ENCODE measurements at places on chromosomes 7 and 10. TPM values are rescaled to one million over a fixed set of nuclear protein-coding genes. Genes with fewer than 3 reads are reported as not detected.
A peak's percentile ranks its signal among the peaks of the same experiment; 100 is the strongest.

DNA sequence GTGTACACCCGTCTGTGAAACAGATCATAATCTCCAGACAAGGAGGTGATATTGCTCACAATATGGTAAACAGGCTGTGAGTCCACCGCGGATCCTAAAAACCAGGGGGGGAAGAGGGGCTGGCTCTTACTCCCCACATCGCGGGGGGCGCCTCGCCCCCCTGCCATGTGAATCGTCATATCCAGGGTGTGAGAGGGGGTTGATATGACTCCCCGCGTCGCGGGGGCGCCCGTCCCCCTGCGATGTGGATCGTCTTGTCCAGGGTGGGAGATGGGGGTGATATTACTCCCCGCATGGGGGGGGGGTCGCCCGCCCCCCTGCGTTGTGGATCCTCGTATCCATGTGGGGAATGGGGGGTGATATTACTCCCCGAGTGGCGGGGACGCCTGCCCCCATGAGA is 30.9 kb downstream of the OCM2 start:
- DNase-seq, result no peak

- DNase-seq, result no peak
These were observed 330.1 kb upstream of the MGMT start for GRCh38 chr10:129136951-129137350.

- DNase-seq, result no peak
These were observed 156.8 kb upstream of the LYZL1 start for GRCh38 chr10:29131952-29132547.

GRCh38 chr10:80000541-80000940 is 51.6 kb upstream of the SFTPD start:
- DNase-seq, result no peak

DNA sequence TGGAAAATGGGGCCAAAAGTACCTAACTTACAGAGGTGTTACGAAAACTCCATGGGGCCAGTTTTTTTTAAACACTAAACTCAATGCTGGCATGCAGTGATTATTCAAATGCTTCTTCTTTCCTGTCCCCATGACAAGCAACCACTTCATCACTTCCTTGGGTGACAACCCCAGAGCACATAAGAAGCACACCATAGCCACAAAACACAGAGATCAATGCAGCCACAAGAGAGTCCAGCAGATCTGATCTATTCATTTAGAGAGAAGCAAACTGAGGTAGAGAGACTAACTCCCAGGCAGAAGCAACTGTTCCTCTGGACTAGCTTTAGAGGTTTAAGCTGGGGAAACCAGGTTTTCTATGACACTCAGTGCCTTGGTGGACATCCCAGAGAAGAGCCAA is 180.0 kb downstream of the GRID1 start:
- no peak for DNase-seq

DNA sequence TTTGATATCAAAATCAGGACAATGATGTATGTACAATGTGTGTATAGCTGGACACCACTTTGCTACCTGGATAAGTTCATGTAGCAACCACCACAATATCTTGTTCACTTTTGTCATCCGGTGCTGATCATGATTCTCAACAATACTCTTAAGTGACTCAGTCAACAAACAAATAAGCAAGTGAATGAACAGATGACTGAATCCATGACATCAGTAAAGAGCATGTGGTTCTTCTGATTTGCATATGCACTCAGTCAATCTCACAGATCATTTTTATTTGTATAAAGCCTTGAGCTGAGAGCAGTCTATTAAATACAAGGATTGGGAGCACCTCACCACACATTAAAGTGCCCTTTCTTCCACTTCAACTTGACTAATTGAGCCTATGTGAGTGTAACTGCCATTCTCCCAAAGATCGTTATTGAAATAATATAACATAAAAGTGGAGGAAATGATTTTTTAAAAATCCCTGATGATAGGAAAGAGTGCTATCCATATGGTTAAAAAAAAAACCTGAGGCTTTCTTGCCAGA is 69.5 kb downstream of the NPSR1 start:
- no peak for DNase-seq

GRCh38 chr7:87105401-87105800 is 45.9 kb upstream of the ELAPOR2 start:
- no peak for DNase-seq

The ASCC1 gene
- 28.6 TPM for total RNA-seq

DNA sequence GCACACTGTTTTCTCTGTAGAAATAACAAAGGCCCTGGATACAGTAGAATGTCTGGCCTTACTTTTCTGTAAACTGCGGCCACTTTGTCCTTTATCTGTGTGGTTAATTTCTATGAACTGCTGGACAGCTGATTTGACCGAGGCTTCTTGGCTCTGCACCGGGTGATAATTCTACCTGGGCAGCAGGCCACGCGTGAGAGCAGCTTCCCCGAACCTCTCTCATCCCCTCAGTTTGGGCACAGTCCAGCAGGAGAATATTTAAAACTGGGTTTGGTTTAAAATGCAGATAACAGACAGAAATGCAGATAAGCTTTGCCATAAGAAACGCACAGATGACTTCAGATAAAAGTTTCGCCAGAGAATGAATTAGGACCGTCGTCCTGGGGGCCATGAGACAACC is 81.0 kb downstream of the CELF2 start:
- no peak for DNase-seq

DNA sequence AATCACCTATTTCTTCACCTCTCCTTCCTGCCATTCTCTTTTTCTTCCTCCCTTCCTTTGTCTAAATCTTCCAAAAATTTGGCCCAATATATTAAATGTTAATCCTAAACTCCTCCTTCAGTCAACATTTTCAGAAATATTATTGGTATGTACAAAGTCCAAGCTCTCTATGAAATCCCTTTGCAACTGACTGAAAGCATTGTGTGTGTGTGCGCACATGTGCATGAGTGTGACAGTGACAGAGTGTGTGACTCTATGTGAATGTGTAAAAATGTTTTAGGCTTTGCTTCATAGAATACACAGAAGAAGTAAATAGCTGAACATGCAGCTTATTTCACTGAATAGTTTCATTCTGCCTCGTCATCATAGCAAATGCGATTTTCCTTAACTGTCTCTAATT is 7.0 kb downstream of the GPAM start:
- no peak for DNase-seq

GRCh38 chr10:48300556-48300955 is 5.9 kb upstream of the MAPK8 start:
- DNase-seq, result no peak

DNA sequence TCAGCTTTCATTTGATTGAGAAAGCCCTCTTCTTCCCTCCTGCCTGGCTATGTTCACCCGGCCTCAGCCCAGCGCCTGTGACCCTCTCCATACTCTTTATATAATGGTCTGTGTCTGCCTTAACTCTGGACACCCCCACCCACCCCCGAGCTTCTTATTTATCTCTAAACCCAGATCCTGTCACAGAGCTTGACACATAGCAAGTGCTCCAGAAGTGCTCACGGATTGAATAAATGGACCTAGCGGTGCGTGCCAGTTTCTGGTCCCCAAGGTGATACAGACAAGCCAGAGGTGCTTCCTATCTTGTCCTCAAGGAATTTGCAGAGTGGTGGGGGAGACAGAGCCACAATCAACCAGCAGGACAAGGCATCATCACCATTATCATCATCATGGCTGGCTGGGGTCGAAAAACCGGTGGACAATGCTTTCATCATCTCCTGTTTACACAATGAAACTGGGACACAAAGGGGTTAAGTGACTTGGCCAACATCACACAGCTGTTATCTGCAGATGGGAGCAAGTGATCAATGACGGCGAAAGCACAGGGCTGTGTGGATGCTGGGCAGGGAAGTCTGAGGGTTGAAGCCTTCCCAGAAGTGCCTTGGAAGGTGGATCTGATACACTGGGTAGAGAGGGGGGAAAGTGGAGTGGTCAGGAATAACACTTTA is 2.2 kb upstream of the LOXL4 start:
- DNase-seq, result no peak

DNA sequence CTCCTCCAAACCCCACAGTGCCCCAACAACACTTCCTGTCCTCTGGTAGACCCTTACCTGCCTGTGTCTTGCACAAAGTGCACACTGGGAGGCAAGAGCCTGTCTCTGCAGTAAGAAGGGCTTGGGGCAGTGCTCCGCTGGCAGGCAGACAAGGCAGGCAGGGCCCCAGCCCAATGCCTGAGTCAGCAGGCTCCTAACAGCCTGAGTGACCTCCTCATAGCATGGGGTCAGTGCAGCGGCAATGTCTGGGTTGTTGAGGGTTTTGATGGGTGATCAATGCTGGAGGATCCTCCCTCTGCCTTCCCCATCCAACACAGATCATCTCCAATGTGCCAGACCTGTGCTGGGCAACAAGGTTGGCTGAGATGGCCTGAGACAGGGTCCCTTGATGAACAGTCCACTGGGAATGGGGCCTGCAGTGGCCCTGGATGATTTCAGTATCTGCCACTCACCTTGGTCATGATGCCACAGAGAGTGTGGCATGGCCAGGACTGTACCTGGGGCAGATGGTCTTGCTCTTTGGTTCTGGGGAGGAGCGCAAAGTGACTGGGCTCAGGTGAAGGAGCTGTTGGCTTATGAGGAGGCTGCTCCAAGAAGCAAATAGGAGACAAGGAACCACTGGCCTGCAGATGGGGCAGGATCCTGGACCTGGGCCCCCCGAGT is 55.6 kb upstream of the CAMK2B start:
- DNase-seq, result no peak

The TDRD1 gene
- not detected for total RNA-seq

GRCh38 chr10:83012866-83013265 is 1126.4 kb upstream of the GHITM start:
- DNase-seq, result peak; percentile 18

The GPNMB gene
- 19.1 TPM for total RNA-seq

DNA sequence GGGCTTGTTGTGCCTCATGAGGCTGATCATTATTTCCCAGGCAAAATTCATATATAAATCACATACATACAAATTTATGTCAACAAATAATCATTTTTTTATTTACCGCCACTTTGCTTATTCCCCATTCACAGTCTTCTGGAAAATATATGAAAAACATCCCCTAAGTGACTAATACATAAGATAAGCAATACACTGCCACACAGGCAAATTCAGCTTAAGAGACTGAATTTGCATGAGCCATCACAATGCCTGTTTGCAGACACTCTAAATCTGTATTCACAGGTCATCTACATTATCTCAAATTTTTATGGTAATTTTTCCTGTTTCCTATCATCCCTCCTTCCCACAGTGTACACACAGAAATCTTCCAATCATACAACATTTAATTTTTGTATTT is 13.2 kb downstream of the OSBPL3 start:
- no peak for DNase-seq

GRCh38 chr7:2575046-2575732 is 16.4 kb downstream of the IQCE start:
- DNase-seq, result no peak

GRCh38 chr10:60747817-60748469 is 30.3 kb upstream of the CDK1 start:
- no peak for DNase-seq

DNA sequence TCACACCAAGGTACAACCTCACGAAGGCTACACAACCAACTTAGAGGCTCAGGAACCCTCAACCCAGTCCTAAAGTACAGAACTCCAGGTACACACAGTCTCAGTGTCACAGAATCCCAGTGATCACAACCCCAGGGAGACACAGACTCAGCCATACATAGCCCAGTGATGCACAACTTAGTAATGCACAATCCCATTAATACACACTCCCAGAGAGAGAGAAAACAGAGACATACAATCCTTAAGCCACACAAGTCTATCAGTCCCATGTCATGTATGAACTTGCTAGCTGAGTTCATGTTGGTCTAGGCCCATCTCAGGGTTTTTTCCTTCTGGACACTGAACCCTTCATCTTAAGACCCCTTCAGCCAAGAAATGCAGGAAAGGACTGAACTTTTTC is 4.6 kb downstream of the KCNIP2 start:
- no peak for DNase-seq

The TAS2R16 gene
- total RNA-seq, result not detected

DNA sequence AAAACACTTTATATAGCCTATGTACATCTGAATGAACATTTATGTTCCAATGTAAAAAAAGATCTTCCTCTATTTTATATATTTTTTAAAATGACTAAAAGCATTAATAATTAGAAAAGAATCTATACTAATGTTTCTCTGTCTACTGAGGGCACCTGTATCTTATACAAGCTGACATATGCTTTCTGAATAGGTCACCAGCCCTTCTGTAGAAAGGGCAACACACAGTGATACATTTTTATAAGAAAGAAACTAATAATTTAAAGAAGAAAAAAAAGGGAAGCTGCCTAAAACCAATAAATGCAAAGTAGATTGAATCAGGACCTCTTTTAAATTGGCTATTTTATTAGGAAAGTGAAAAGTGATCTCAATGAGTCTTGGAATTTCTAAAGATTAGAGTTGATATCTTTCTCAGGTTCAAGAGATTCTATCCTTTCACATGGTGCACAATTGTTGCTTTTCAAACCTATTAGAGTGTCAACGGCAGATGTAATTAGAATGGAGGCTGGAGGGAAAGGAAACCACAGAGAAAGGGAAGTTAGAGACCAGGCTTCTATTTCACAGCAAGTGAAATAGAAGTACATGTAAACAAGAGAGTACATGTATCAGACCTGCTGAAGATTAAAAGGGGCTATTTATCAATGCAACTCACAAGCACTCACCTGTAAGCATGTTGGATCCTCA is 6.3 kb downstream of the MTPN start:
- no peak for DNase-seq

- no peak for DNase-seq
These were observed 9.7 kb upstream of the CCL24 start for GRCh38 chr7:75823198-75823910.

The CDC14C gene
- not detected for total RNA-seq

The NPS gene
- not detected for total RNA-seq

- DNase-seq, result no peak
These were observed 81.2 kb downstream of the EGFR start for GRCh38 chr7:55099821-55100543.

DNA sequence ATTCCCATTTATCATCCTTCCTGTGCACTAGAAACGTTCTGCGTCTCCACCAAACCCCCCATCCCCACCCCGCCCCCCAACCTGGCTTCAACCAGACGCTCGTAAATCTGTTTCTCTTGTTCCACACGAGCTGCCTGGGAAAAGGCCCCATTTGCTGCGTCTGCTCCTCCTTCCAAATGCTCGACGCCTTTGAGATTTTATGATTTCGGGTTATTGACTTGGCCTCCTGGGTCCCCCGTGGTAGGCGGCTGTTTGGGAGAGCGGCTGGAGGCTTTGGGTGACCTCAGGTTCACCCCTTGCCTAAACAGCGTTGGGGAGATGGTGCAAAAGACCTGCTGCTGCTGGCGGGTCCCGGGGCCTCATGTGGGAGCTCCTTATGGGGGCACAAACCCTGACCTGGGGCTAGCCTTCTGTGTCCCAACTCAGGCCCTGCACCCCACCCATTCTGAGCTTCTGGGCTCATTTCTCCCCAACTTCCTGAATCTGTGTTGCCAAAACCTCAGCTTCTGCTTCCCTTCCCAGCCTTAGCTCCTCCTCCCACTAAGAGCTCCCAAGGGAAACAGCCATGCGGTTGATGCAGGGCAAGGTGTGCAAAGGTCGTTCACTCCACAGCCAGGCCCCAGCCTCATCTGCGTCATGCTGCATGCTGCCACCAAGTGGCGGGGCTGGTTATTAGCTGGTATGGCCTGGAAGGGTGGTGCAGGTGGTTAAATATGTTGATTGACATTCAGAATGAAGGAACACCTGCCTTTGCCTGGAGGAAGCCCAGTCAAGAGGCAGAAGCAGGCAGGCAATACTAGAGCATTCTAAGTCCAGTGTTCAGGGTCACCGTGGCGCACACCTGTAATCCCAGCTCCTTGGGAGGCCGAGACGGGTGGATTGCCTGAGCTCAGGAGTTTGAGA is 49.1 kb upstream of the ELN start:
- DNase-seq, result no peak

The ARF5 gene
- total RNA-seq, result 95.4 TPM

GRCh38 chr7:131358636-131359035 is 31.0 kb downstream of the MKLN1 start:
- no peak for DNase-seq

- DNase-seq, result peak; percentile 62
These were observed 4.8 kb upstream of the ZNF783 start for GRCh38 chr7:149257146-149257545.
